NCI-H1694 (cell line): ENCODE measurements at places on chromosomes 7 and 10.
A peak's percentile ranks its signal among the peaks of the same experiment; 100 is the strongest.

DNA sequence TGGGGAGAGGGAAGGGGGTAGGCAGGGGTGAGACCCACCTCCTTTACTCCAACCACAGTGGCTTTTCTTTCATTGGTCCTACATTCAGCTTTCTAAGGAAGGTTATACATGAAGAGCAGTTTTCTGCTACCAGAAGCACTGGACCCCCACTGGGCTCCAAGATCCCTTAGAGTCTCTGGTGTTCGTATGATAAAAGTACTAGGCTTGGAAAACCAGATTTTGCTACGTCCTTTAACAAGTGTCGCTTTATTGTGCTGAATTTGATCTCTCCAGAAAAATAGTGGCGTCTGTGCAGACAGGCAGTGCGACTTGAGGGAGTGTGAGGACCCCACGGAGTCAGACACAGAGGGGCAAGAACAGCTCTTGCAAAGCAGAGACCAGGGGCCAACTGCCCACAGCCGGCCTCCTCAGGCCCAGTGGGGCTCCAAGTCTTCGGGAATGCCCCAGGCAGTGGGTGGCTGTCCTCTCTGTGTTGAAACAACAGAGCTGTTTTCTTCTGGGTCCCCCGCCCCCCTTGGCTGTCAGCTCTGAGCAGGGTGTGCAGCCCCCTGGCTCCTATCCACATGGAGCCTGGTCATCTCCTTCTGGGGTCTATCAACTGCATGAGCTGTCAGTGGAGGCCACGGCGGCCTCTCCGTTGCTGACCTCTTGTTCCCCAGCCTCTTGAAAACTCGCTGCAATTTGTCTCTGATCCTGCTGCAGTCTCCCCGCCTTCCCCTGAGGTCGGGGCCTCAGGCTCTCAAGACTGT is 333.2 kb downstream of the RPS24 start:
- DNase-seq, result no peak

DNA sequence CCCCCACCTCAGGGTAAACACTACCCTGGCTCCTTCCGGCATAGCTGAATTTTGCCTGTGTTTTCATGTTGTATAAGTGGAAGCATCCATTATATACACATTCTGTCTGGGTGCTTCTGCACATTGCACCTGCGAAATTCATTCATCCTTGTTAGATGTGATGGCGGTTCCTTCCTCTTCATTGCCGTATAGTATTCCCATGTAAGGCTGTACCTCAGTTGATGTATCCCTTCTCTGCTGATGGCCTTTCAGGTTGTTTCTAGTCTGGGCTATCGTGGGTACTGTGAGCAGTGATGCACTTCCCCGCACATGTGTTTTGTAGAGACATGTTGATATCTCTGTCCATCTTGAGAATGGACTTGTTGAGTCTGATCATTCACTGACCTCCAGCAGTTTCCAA is 28.9 kb downstream of the ELFN1 start:
- no peak for DNase-seq

- no peak for DNase-seq
These were observed 26.1 kb upstream of the TRIL start for GRCh38 chr7:28984217-28984616.

GRCh38 chr7:65269150-65269856 is 104.4 kb upstream of the ZNF92 start:
- DNase-seq, result peak; percentile 98

- DNase-seq, result no peak
These were observed 220.0 kb upstream of the LRRN3 start for GRCh38 chr7:110870926-110871325.

DNA sequence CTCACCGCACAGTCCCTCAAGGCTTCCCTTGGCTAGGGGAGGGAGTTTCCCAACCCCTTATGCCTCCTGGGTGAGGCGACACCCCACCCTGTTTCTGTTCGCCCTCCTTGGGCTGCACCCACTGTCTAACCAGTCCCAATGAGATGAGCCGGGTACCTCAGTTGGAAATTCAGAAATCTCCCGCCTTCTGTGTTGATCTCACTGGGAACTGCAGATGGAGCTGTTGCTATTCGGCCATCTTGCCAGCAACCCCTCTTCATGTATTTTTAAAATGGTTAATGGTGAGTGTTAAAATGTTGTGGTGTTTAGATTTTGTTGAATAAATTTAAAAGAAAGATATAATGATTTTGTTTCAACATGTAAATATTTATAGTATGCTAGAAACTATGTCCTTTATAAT is 22.0 kb downstream of the UMAD1 start:
- DNase-seq, result no peak

- DNase-seq, result no peak
These were observed 35.5 kb upstream of the TBX20 start for GRCh38 chr7:35289376-35289775.

- DNase-seq, result no peak
These were observed 33.9 kb downstream of the ASB13 start for GRCh38 chr10:5632446-5632845.

DNA sequence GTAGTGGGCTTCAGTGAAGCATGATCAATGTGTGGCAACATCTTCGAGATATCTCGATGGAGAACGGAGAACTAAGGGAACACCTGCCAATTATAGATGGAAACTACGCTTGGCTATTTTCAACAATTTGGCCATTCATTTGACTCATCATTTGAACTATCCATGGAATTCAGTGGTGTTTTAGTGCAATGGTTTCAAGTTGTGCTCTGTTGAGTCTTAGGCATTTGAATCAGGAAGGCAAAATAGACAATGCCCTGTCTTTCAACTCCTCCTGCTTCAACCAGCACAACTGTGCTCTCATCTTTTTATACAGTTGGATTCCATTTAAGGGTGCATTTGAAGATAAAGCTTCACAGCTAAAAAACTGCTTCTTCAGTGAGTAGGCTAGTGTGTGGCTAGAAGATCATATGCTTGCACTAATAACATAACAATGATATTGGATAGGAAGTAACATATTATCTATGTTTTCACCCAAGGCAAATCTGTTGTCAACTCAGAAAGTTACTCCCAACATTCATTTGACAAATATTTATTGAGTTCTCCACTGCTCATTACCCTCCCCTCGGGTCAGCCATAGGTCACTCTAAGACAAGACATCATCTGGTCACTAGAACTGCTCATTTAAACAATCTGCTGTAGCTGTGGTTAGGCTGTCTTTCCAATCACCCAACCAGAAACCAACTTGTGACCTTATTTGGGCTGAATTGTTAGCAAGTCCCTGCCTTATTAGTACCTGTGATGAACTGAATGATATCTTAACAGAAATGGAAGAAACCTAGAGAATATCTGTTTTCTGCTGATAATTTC is 314.1 kb upstream of the SP4 start:
- no peak for DNase-seq

DNA sequence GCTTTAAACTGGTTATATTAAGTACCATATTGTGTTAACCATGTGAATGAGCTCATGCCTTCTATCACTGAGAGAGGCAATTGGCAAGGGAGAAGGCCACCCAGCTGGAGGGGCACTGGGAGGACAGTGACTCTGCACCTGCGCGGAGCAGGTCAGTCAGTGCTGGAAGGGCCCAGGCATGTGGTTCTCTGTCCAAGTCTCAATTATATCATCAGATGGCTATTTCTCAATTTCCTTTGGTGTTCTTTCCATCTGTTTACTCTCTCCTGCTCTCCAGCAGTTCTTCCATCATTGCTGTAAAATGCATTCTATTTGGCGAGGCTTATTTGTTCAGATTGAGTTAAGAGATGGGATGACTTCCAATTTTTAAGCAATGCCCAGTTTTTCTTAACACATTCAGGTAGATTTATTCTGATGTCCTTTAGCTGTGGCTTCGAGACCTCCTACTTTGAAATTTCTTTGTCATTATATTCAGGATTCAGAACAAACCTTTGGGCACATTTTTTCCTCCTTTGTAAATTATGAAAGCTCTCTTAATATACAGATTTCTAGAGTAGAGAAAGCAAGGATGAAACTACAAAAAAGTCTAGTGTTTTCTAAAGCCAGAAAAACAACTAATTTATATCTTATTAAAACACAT is 159.3 kb downstream of the BMPER start:
- DNase-seq, result no peak

DNA sequence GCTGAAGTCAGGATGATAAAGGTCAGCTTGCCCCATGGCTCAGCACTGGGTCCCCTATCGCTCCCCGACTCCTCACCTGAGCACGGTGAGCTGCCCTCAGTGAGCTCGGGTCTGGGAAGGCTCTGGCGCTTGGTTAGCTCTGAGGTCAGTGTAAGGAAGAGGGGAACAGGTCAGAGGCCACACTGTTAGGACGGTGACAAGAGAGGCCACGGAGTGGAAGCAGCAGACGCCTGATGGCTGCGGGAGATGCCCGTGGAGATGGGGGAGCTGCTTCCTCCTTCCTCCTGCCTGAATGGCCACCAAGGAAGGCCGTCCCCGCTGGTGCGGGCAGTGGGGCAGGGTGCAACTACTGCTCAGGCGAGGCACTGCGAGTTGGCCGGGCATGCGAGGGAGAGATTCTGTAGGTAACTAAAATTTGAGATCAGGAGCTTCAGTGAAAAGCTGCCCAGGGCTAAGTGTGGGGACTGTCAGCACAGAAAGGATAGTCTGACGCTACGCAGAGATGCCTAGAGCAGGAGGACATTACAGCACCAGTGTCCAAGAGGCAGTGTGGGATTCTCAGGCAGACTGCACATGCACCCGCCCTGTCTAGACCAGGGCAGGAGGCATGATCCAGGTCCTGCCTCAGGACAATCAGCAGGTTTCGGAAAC is 231.3 kb upstream of the GRB10 start:
- no peak for DNase-seq

DNA sequence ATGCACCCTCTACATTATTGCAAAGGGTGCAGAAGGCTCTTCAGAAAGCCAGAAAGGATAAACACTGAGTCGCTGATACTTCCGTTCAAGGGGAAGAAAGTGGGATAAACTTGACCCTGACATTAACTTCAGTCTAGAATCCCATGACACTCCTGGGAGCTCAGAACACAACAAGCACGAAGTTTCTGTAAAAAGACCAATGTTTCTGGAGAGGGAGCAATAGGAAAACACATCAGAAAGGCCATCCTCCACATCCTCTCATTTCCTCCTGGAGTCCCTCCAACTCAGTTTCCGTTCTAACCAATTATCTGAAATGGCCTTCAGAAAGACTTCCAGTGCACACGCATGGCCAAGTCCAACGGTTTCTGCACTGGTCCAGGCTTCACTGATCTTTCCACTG is 113.5 kb downstream of the SORBS1 start:
- no peak for DNase-seq

GRCh38 chr10:95626500-95626899 is 30.0 kb downstream of the ALDH18A1 start:
- DNase-seq, result no peak

DNA sequence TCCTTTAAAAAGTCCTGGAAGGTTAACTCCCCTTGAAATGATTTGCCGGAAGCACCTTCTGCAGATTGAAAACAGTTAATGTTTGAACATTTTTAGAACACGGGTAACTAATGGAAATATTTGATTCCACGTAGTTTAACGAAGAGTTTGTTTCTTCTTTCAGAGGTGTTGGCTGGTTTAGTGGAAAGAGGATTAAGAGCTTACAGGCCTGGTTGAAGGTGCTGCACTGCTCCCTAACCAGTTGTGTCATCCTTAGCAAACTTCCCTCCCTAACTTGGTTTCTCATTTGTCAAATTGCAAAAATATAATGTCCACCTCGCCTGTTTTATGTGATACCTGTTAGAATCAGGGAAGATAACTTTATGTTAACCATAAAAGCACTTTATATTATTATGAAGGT is 243.0 kb upstream of the FZD8 start:
- no peak for DNase-seq
